ENCODE measurements at places on chromosomes 5 and 9.
A peak's percentile ranks its signal among the peaks of the same experiment; 100 is the strongest.

DNA sequence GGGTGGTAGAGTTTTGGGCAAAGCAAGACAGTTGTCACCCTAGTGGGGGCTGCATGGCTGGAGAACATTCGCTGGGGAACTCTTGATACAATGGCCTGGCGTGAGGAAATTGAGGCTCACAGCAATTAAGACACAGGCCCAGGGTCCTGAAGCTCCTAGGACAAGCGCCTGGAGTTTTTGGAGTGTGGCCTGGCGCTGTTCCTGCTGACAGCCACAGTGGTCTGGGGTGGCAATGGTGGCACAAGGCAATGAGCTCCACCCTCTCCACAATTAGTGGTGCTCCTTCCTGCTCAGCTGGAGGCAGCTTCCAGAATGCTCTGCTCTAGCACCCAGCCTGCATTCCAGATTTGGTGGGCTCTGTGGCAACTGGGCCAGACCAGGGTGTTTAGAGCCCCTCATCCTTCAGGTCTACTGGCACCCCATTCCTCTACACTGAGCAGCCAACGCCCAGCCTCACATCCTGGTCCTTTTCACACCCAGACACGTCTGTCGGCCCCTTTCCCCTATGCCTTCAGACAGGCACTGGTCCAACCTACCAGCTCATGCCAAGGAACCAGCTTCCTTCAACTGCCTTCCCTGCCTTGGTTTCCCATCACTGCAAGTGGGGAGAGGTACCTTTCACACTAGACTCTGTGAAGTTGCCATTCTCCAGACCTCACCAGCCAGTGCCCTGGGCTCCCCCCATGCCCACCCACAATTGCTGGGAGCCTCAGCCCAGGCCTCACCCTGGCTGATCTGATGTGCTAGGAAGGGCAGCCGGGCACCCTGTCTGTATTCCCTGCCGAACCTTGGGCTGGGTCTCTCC is 138.1 kb upstream of the COL5A1 start:
- DNase-seq: no peak

DNA sequence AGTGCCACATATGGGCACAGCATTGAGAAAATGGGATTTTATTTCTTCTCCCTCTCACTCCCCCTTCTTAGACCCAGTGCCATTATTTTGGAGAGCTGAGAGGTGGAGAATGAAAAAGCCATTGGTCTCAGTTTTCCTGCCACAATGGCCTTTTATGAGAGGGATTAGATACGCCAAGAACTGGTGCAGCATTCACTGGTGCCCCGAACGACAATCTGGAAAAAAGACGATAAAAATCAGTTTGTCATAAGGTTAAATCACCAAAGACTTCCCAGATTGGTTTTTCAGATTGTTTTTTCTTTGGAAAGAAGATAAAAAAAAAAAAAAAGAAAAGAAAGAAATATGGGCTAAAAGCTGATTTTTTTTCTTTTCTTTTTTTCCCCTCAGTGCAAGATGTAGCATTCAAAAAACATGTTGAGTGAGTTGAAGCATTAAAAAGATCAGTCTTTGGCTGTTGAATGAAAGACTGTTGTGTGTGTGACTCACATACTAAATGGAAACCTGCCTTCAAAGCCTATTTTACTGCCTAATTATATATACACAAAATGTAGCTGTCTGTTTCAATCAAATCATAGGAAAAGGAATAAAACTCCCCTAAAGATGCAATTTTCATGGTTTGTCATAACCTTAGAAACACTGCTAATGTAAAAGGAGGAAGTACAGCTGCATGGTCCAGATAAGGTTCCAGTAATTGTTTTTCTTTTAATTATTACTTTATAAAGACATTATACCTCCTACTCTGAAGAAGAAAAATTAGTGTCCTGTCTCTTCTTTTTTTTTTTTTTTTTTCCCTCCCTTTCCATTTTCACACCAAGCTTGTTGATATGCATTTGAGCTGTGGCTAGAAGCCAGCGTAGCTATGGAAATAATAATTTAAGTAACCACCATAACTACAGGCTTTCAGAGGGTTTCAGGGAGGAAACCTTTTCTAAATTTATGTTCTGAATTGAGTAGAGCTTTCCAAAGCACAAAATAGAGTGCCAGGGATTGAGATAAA is 27.2 kb upstream of the ZNF608 start:
- peak; percentile 94 for DNase-seq

GRCh38 chr9:4269872-4270271 is 30.0 kb downstream of the GLIS3 start:
- DNase-seq: no peak

- DNase-seq: no peak
Measured at GRCh38 chr5:146510559-146511125, 5.3 kb downstream of the GPR151 start.

GRCh38 chr5:72232838-72233237 is 87.2 kb downstream of the MRPS27 start:
- no peak for DNase-seq

GRCh38 chr5:15717001-15717400 is 217.0 kb downstream of the FBXL7 start:
- no peak for DNase-seq

GRCh38 chr9:86512929-86513328 is 158.7 kb upstream of the TUT7 start:
- no peak for DNase-seq

DNA sequence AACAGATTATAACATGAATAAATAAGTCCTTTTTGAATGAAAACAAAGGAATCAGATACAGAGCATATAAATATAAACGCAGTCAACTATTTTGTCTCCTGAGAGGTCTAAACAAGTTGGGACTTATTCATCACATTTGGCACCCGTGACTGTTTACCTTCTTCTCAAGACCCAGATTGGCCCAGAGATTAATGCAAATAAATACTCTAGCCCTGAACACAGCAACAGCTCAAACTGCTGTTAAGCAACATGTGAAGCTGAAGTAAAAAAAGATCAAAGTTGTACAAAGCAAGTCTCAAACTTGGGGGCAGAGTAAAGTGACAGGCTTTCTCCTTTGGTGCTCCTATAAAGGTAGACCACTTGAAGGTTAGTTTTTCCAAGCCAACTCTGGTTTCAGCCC is 95.0 kb upstream of the NR5A1 start:
- DNase-seq: no peak

- DNase-seq: no peak
Measured at GRCh38 chr5:172276214-172276613, 7.3 kb downstream of the UBTD2 start.

DNA sequence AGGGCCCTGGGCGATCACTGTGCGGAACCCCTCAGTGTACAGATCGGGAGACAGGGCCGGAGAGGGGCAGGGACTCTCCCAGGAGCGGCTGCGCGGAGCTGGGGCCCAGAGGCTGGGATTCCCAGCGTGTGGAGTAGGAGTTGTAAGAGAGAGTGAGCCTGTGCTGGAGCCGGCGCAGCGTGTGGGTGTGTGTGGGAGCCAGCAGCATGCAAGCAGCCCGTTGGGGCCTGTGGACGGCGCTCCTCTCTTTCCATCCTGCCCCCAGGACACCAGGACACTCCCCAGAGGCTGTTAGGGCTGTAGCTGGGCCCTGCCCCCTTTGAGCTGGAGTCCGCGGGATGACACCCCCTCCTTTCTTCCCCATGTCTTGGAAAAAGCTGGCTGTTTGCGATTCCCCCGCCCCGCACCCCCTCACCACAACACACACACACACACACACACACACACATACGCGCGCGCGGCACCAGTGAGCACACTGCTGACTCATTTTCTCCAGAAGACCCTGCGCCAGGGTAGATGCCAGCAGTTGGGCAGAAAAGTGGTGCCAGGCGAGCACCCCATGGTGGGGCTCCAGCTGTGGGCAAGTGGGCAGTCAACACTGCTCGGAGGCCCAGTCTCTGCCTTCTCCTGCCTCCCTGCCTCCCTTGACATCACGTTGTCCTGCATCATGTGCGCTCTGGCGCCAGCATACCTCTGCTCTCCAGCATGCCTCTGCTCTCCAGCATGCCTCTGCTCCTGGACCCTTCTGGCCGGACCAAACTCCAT is 1.5 kb downstream of the COL27A1 start:
- no peak for DNase-seq

DNA sequence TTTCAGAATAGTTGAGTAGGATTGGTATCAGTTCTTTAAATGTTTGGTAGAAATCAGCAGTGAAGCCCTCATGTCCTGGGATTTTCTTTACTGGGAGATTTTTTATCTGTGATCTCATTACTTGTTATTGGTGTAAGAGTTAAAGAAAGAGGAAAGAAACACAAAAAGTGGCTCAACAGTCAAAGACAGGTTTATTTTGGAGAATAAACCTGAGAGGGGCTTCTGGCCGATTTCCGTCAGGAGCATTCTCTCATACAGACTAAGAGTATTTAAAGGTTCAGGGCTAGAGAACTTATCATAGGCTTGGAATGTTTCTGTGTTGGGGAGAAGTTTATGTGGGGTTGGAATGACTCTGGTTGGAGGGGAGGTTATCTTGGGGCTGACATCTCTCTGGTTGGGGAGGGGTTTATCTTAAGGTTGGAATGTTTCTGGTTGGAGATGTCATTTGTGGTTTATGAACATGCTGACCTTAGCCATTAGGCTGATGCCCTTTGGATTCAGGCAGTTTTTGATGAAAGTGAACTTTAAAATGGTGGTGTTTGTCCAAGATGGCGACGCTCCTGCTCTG is 62.5 kb downstream of the CFAP95 start:
- no peak for DNase-seq

DNA sequence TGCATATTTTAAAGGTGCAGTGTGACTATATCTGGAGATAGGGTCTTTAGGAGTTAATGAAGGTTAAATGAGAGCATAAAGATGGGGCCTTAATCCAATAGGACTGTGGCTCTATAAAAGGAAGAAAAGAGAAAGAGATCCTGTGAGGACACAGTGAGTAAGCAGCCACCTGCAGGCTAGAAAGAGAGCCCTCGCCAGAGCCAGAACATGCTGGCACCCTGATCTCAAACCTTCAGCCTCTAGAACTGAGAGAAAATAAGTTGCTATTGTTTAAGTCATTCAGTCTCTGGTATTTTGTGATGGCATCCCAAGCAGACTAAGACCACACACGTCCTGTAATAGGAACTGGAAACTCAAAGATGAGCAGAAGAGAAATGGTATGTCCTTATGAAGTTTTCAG is 41.0 kb downstream of the RNF180 start:
- DNase-seq: no peak

DNA sequence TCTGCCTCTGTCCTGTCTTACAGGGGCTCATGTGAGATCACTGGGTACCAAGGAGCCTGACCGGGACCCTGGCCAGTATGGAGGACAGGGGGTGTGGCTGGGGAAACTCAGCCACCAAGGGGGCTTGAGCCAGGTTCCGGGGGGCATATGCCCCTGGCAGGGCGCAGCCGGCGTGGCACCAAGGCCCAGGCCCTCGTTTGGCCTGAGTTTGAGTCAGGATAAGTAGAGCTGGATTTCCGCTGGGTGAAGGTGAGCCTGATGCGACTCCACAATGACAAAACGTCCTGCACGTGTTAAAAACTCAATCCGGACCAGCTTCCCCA is 616 bp upstream of the TSPAN17 start:
- DNase-seq: no peak

DNA sequence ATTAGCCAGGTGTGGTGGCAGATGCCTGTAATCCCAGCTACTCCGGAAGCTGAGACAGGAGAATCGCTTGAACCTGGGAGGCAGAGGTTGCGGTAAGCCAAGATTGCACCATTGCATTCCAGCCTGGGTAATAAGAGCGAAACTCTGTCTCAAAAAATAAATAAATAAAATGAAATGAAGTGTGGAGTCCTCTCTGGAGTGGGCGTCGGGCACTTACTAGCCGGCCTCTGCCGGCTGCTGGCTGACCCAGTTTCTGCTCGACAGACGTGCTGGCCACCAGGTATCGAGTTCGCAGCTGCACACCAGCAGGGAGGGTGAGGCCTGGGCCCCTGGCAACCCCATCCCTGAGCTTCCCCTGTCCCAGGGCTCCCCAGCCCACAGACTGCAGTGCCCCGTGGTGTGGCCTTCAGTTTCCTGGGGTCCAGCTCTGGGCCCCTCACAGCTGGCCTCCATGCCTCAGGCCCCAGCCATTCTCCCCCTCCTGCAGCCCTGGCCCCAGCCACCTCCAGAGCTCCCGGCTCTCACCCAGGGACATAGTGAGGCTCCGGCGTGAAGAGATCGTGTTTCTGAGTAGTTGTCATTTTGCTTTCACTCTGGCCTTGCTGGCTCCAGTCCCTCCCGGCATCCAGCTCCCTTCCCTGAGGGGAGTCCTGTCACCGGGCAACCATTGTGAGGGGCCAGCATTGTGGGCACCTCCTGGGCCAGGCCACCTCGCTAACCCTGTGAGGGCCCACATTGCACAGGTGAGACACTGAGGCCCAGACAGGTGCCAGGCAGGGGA is 3.8 kb upstream of the STPG3 start:
- DNase-seq: no peak

DNA sequence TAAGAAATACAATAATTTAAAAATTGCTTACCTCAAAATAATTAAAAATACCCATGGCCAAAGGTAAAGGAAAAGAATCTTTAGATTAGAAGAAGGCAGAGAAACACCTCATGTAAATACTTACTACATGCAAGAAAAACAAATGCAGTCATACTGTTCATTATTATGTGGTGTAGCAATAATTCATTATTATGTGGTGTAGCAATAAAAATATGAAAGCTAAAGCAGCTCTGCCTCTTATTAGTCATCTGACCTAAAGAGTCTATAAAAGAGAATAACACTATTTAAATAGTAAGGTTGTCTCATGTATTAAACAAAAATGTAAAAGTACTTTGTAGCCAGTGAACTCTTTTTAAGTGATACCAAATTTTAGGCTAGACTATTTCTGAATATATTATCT is 6.6 kb downstream of the DTWD2 start:
- no peak for DNase-seq

DNA sequence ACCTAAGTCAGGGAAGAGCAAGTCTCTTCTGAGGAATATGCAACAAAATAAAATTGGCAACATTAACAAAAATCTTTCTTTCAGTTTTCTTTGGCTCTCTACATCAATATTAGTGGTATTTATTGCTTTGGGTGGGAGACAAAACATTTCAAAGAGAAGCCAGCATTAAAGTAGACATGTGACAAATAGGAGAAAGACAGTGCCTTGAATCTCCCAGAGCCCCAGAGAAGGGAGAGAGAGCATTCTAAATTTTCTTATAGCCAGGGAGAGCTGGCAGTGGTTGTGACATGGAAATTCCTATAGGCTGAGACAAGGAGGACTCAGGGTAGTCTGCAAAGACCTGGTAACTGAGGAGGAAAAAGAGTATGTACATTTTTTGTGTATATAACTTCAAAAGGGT is 79.4 kb upstream of the NREP start:
- DNase-seq: no peak

- DNase-seq: no peak
Measured at GRCh38 chr9:77417566-77417965, 230.6 kb downstream of the GNA14 start.
